ENCODE measurements at places on chromosomes 13 and 19.

GRCh38 chr13:85970727-85971126 is 171.5 kb upstream of the SLITRK6 start:
- DNase-seq, result no peak

DNA sequence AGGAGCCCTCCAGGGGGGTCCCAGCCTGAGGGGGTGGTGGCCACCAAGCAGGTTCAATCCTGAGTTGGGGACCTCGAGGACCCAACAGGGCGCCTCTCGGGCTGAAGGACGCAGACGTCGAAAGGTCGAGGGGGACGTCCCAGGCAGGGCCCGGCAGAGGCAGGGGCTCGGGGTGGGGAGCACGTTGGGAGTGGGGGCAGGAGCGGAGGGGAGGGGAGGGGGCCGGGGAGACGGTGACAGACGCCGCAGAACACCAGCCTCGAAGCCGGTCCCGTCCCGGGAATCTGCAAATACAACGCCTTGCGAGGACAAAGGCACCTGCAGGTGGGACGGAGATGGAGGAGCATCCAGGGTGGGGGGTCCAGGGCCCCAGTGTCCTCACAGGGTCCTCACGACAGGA is 4.1 kb downstream of the FGF22 start:
- no peak for DNase-seq

DNA sequence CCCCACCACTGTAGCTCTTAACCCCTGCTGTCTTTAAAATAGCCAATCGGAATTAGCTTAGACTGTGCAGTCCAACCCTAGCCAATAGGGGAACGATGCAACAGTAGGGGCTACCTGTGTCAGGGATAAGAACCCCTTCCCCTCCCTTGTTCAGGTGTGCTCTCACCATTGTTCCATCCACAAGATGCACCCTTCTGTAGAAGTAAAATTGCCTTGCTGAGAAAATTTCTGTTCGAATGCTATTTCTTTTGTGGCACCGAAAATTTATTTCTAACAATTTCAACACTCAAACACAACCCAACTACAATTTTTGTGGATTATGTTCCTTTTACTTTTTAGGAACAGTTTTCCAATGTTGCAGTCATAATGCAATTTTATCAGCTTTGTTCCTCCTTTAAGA is 3.6 kb upstream of the ZNF583 start:
- DNase-seq, result no peak

- DNase-seq, result no peak
Measured at GRCh38 chr19:48139053-48139452, 28.4 kb upstream of the PLA2G4C start.

DNA sequence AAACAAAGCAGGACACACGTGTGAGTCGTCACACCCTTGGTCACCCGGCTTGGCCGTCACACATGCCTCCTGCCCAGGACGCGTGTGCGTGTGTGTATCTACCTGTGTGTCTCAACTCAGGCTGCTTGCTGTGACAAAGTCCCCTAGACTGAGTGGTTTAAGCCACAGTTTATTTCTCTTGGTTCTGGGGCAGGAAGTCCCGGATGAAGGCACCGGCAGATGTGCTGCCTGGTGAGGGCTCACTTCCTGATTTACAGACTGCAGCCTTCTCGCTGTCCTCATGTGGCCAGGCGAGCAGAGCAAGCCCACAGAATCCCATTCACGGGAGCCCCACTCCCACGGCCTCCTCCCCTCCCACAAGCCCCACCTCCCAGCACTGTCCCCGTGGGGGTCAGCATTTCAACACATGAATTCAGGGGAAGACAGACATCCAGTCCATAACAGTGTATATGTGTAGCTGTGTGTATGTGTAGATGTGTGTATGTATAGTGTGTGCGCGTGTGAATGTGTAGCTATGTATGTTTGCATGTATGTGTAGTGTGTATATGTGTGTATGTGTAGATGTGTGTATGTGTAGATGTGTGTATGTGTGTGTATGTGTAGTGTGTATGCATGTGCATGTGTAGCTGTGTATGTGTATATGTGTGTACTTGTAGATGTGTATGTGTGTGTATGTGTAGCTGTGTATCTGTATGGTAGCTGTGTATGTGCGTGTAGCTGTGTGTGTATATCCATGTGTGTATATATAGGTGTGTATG is 51.5 kb downstream of the MCF2L start:
- no peak for DNase-seq

- DNase-seq, result no peak
Measured at GRCh38 chr19:50719119-50719435, 525 bp downstream of the SHANK1 start.

DNA sequence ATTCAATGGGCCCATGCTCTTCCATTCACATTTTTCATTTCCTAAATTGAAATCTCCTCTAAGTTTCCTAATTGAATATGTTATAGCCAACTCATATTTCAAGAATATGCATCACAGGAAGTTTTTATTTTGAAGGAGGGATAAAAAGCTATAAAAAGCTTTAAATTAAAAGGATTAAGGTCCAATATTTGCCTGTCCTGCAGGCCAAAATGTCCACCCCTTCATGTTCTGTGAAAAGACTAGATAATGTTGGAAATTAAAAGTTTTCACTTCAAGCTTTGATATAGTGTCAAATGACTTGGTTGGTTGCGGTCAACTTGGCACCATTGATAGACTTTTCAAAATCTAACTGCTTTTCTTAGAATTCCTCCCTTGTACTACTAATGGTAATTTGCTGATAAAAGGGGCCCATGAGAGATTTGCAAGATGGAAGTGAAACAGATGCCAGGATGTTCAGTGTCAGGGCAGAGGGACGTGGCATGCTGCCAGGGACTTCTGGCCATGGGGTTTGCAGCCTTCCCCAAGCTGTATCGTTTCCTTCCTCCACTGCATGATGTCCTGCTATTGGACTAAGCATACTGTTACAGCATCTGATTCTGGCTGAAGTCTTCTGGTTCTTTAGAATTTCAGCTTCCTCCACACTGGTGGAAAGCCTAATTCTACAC is 547.3 kb upstream of the MIR17HG start:
- DNase-seq, result no peak

GRCh38 chr19:48934837-48935236 is 1.3 kb downstream of the DHDH start:
- DNase-seq, result no peak

DNA sequence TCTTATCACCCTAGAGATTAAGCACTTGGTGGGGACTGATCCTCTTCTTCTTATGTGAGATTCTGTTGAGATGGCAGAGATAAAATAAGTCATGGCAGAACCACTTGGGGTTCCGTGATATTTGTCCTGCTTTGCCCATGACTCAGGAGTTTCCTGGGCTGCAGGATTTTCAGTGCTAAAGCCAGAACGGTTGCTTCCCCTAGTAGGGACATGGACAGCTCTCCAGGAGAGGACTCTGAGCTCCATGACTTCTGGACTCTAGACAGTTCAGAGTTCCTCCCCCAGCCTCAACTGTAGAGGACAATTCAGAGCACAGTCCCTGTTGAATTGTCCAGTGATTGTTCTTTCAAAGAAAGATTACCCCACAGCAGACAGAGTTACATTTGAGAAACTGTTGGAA is 98.8 kb downstream of the OLFM4 start:
- no peak for DNase-seq

- DNase-seq, result no peak
Measured at GRCh38 chr13:79226938-79227337, 179.1 kb downstream of the RBM26 start.

DNA sequence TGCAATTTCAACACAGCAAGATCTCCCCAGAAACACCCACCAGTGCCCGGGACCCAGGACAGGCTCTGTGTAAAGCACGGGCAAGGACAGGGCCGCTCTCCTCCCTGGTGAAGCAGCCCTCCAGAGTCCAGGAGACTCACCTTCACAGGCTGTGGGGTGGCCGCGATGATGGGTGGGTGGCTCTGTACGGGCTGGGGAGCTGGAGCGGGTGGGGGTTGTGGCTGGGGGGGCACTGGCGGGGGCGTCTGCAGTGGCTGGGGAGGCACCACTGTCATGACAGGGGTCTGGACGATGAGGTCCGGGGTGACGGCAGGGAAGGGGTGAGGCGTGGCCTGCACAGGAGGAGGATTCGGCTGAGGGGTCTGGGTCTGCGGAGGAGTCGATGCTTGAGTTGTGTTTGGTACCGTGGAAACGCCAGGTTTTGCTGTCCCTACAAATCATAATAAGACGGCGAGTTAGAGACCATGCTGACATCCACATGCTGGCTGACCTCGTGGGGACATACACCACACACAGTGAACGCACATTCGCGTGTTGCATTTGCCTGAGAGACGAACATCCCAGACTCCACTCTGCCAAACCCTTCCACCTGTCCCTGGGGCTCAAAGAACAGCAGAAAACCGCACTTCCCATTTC is 33.1 kb upstream of the EPHX3 start:
- no peak for DNase-seq

DNA sequence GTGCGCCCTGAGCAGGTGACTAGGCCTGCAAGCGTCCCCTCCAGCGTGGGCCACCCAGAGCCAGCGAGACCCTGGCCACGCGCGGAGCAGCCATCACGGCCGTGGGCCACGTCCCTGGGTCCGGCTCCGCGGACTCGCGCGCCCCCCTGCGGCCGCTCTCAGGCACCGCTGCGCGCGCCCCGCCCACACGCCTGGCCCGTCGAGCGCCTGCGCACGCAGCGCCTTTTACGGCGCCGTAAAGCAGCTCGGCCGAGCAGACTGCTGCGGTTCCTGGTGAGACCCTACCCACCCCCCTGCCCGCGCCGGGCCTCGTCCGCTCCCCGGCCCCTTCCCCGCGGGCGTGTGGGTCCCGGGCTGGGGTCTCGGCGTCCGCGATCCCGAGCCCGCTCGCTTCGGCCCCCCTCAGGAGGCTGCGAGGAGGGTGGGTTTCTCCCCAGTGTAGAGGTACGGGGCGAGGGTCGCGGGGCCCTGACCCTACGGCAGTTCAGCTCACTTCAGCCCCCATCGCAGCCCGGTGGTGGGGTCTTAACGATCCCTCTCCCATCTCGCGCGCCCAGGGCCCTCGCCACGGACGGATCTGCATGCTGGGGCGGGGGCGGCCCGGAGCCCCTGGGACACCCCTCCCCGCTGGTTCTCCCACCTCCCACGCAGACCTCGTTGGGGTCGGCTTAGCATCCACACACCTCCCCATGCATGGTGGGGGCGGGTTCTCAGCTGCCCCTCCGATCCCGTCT is at the start of gene TRAPPC5:
Gene TRAPPC5 (plus strand): TSS at position 228 of the 734 bp plus-strand sequence. CDS start 1,421 bp downstream, outside the sequence.
- peak; percentile 75 for DNase-seq

DNA sequence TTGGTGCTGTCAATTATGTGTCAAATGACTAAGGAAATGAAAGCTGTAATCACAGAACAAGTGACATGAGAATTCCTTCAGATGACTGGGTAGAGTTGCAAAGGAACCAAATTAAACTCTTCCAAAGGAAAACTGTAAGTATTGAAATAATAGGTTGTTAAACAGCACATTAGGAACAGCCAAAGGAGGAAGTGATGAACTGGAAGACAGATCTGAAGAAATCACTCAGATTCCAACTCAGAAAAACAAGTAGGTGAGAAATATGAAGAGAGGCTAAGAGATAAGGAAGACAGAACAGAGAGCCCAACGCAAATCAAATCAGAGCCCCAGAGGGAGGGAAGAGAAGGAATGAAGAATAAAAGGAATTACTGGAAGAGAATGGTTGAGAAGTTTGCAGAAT is 15.4 kb downstream of the TMEM161A start:
- DNase-seq, result no peak

GRCh38 chr19:9702186-9702585 is 27.3 kb upstream of the ZNF562 start:
- no peak for DNase-seq

Data from A549 (cell line).